CD4-positive, alpha-beta T cell treated with Interleukin-4 for 1 hour (primary cell): ENCODE measurements at places on chromosomes 11 and 22.

- no peak for DNase-seq
Measured at GRCh38 chr11:130216221-130216550, 56.6 kb downstream of the ST14 start.

DNA sequence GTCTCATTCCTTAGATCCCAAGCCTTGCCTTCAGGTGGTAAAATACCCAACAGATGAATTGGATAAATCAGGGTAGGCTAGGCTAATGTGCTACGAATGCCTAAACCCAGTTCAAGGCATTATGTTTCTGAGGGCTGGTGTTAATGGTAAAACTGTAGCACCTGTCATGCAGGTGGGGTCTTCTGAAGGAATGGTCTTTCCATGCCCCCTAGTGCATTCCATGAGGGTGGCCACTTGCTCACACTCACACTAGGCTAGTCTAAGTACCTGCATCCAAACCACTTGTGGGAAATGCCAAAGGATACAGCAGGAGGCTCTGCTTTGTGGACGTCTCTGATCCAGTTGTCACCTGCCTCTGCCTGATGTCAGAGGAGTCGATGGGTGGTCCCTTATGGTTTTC lies 24.2 kb upstream of the UCP3 start:
- DNase-seq = peak; percentile 42

DNA sequence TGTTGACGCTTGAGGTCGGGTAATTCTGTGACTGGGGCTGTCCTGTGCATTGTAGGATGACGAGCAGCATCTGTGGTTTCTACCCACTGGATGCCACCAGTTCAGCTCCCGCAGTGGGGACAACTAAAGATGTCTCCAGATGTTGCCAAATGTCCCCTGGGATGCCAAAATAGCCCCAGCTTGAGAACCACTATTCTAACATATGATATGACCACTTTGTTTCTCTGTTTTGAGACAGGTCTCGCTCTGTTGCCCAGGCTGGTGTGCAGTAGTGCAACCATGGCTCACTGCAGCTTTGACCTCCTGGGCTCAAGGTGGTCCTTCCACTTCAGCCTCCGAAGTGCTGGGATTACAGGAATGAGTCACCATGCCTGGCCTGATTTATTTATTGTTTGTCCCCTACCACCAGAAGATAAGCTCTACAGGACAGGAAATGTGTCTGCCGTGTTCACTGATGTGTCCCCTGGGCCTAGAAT lies 4.4 kb upstream of the MEN1 start:
- DNase-seq = no peak

DNA sequence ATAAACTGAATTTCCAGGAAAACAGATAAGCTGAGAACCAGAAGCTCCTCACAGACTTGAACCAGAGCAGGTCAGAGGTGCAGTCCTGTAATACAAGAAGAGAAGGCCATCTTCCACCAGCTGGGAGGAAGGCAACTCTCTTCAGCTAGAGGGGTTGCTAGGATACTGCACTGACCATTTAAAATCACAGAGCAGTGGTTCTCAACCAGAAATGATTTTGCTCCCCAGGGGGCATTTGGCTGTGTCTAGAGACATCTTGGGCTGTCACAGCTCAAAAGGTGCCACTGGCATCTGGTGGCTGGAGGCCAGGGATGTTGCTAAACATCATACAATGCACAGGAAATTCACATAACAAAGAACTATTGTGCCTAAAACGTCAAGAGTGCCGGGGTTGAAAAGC lies 17.2 kb downstream of the OPCML start:
- DNase-seq = no peak

DNA sequence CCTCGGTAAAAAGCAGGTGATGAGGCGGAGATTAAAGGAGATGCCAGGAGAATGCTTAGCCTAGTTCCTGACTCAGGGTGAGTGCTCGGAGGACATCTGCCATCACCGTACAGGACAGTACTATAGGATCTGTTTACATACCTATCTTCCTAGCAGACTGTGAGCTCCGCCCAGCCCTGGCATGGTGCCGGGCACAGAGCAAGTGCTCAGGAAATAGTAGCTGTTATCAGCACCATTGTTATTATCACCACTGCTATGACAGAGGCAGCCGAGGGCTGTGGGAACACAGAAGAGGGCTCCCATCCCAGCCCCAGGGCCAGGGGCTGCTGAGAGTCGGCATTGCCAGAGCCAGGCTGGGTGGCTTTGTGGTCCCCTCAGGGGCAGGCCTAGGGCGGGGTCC lies 642 bp upstream of the SEPTIN3 start:
- no peak for DNase-seq

DNA sequence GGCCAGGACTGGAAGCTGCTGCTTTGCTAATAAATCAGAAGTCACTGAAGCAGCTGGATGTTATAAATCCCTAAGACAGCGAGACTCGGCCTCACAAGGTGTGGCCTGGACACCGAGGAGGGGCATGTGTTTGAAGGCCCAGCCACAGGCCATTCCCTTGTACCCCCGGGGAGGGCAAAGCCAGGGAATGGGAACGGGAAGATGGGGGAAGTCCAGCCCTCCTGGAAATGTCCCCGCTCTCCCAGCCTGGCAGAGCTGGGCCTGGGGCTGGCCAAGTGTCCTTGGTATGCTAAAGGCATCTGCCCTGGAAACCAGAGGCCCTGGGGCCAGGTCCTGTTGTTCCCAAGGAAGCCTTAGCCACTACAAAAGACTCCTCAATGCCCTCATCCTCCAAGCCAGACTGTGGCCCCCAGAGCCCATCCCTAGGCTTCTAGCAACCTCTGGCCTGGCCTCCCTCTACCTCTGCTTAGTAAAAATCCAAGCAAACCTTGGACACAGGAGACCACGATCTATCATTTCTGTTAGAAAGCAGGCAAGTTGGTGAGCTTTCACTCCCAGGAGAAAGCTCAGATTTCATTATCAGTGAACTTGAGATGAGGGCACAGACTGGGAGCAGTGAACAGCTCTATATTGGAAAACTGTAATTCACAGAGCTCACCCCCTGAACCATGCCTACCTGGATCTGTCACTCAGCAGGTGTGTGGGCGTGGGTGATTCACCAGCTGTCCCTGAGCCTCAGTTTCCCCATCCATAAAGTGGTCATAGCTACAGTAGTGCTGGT lies 11.0 kb downstream of the CHST1 start:
- no peak for DNase-seq

DNA sequence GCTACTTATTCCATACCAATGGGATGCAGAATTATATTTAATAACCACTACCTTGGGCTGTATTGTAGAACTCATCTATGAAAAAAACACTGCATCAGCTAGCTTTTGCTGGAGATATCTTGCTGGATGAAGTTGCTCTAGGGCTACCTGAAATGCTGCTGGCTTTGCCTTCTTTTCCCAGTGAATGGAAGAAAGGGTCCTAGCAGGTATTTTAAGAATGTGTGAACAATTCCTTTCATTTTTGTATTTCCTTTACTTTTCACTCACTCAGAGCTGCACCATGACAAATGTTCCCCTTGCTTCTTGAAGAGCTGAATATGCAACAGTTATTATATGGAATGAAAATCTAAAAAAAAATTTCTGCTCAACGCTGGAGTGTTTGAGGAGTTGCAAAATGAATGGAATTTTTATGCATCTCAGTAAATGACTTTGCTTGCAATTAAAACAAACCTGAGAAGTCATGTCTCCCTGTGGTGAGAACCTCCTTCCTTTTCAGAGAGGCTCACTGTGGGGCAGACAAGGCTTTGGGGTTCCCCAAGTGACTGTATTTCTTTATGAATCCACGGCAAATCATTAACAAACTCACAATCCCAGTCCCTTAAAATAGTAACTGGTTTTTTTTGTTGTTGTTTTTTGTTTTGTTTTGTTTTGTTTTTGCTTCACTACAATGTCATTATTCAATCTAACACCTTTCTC lies 566.8 kb upstream of the KIRREL3 start:
- DNase-seq = no peak

DNA sequence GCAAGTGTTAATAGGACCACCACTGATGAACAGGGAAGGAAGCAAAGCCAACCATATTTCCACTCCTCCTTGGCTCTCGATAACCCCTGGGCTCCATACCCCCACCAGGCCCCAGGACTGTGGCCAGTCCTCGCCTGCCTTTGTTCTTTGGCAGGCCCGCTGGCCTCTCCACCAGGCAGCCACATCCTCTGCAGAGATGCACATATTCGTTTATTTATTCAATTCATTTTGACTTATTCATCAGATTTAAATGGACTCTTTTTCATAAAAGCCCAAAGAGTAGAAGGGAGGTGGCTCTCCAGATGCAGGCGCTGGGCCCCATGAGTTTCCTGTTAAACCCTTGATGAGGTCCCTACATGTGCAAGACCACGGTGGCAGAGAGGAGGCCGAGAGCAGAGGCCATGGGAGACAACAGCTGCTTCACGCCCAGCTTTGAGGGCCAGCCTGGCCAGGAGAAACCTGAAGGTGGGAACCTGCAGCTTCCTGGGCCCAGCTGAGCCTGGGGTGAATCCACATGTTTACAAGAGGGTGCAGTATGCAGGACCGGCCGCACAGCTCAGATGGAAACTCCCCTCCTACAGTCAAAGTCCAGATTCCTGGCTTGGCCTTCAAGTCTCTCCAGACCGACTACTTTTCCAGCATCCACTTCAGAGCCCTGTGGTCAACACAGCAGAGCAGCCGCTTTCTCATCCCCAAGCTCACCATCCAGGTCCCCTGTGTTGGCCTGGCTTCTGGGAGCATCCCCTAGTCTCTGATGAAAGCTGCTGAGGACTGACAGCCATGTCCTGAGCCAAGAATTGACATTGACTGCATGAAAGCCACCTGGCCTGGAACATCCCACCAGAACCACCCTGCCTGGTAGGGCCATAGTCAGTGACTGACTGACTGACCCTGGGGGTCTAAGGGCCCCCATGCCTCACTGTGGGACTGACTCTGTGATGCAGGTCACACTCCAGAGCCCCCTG lies 39.7 kb upstream of the CCND1 start:
- no peak for DNase-seq

DNA sequence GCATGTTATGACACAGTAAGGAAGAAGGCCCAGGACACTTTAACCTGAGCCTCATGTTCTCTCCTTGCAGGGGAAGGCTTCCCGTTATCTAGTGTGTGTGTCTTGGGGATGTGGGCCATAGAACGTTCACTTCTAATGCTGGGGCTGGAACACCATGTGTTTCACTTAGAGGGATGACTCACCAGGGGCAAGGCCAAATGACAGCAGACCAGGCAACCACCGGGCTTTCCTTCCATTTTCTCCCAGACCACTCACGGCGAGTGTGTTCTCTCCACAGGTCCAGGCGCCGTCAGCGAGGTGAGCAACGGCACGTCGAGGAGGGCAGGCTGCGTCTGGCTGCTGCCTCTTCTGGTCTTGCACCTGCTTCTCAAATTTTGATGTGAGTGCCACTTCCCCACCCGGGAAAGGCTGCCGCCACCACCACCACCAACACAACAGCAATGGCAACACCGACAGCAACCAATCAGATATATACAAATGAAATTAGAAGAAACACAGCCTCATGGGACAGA lies 964.4 kb downstream of the NTM start:
- no peak for DNase-seq

DNA sequence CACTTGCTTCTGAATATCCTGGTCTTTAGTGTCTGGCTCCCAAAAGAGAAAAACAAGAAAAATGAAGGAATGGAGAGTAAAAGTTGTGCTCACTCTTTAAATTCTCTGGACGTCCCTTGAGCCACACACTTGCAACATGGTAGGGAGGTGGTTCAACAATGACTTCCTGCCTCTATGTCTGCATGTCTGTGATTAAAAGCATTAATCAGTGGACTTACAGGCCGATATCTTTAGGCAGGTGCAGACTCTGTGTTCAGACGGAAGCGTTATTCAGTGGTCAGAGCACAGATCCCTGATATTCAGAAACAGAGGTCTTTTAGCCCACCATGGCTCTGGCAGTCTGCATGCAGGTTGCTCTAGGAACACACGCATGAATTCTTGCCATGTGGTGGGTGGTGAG lies 1920.0 kb upstream of the RAG2 start:
- no peak for DNase-seq

- no peak for DNase-seq
Measured at GRCh38 chr11:61545341-61545740, 35.5 kb downstream of the SYT7 start.

DNA sequence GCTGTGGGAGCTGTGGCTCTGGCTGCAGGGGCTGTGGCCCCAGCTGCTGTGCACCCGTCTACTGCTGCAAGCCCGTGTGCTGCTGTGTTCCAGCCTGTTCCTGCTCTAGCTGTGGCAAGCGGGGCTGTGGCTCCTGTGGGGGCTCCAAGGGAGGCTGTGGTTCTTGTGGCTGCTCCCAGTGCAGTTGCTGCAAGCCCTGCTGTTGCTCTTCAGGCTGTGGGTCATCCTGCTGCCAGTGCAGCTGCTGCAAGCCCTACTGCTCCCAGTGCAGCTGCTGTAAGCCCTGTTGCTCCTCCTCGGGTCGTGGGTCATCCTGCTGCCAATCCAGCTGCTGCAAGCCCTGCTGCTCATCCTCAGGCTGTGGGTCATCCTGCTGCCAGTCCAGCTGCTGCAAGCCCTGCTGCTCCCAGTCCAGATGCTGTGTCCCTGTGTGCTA lies 514 bp downstream of the KRTAP5-9 start:
- no peak for DNase-seq

DNA sequence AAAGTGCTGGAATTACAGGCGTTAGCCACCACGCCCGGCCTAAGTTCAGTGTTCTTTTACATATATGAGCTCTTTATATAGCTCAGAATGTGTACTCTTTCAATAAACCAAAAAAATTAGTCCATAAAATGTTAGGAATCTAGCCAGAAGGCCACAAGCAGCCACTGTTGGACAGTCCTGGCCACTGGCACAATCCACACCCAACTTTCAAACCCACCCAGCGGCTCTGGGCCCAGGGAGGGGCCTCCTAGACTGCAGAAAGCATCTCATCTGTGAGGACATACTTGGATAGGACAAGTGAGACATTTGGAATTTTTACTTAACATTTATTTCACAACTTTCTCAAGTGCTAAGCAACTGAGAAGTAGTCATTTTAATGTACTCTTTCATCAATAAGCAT lies 6.4 kb downstream of the PACSIN2 start:
- DNase-seq = no peak

- no peak for DNase-seq
Measured at GRCh38 chr22:25170426-25170980, 29.2 kb upstream of the CRYBB3 start.

DNA sequence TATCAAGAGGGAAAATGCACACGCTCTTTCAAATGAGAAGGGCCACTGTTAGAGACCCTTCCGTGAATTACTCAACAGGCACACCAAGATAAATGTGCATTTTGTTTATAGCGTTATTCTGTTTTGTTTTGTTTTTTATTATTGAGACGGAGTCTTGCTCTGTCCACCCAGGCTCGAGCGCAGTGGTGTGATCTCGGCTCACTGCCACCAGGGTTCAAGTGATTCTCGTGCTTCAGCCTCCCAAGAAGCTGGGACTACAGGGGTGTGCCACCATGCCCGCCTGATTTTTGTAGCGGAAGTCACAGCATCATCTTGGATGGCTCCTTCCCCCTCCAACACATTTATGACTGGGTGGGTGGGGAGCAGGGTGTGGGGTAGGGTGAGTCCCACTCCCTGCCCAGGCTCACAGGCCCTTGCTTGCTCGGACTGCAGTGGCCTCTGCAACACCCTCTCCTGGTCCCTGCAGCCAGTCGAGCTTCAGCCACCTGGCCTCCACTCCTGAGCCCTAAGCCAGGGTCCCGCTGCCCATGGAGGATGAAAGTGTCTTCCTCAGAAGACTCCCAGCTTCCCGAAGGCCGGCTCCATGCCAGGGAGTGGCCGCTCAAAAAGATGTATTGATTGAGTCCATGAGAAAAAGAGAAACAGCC lies 68.0 kb downstream of the RTL6 start:
- no peak for DNase-seq

GRCh38 chr11:14022821-14023220 lies 60.3 kb downstream of the SPON1 start:
- DNase-seq = no peak
